Fibroblast of skin of right biceps (primary cell): ENCODE measurements at places on chromosomes 6 and 20.

GRCh38 chr6:6643398-6643797 lies 54.9 kb downstream of the LY86 start:
- no peak for DNase-seq

DNA sequence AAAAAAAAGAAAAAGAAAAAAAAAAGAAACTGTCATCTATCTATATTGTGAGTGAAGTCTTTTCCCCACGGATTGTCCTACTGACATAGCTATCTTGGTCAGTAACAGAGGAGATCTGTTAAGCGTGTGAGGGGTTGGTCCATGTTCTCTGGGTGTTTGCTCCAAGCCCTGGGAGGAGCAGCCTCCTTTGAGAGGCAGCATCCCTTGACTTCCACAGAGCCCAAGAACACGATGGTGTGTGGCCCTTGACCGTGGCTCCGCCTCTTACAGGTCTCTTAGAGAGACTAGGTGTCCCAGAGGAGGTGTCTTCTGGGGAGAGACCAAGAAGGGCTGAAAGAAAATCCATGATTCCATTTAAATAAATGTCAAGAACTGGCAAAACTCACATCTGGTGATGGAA lies 60.1 kb upstream of the GTSF1L start:
- no peak for DNase-seq

GRCh38 chr20:53124075-53124551 lies 152.0 kb downstream of the TSHZ2 start:
- no peak for DNase-seq

DNA sequence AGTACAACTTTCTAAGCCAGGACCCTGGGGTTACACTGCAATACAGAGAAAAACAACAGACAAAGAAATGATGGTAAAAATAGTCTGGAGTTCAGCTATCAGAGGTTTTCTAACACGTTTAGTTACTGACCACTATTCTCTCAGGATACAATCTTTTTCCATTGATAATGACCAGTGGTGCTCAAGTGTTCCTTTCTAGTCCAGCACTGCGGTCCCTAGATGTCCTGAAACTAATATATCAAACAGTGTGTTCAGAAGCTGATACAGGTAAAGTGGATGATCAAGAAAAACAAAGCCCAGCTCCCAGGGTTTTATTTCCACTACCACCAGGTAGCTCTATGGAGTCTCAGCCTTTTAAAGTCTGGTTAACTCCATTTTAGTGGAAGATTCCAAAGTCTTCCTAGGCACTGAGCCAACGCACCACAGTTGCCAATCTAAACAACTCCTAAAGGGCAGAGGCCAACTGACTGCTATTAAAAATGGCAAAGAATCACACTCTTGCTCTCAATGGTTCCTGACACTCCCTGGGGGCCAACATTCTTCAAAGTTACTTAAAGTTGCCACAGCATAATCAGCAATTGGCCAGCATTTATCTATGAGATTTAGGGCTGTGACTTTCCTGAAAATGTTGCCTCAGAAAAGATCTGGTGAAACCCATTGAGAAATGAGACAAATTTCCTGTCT lies 38.2 kb downstream of the DZANK1 start:
- DNase-seq: peak; percentile 8

DNA sequence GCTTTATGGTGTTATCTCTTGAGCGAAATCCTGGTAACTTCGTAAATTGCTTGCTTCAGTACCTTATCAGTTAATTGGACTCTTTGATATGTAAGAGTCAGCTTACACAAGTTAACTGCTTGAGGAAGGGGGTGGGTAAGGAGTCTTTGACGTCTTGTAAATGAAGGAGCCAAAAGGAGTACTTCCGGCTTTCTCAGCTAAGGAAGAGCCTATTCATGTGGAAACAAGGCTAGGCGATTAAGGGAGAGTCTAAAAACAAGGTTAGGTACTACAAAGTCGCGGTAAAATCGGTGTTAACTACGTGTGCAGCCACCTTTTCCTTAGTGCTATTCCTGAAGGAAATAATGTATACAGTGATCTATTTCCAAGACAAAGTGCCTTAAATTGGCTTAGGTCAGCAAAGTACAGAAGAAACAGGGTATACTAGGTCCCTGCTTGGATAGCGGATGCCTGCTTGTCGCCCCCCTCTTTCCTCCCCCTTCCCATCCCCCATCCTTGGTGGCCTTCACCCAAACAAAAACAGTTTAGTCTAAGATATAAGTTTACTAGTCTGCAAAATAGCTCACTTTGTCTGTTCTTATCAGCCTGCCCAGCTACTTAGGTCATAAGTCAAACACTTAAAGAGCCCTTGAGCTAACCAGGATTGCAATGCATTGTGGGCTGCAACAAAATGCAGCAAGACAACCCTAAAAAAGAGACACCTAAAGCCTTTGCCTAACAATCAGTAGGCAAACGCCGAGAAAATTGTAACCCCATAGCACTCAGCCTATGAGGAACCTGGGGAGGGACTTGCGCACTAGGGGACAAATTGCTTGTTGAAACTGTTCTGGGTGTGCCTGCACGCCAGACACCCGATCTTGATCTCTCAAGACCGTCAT lies 147.3 kb downstream of the TRIM27 start:
- DNase-seq: no peak

- no peak for DNase-seq
These were observed 880 bp downstream of the ADNP start for GRCh38 chr20:50930139-50930975.

DNA sequence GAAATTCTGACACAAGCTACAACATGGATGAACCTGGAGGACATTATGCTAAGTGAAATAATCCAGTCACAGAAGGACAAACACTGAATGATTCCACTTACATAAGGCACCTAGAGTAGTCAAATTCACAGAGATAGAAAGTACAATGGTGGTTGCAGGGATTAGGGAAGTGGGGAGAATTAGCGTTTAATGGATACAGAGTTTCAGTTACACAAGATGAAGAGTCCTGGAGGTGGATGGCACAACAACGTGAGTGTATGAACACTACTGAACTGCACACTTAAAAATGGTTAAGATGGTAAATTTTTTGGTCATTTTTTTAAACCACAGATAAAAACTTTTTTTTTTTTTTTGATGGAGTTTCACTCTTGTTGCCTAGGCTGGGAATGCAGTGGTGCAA lies 24.7 kb downstream of the MOCS3 start:
- DNase-seq: no peak

- DNase-seq: no peak
These were observed 3.4 kb downstream of the GMNN start for GRCh38 chr6:24778121-24778520.

DNA sequence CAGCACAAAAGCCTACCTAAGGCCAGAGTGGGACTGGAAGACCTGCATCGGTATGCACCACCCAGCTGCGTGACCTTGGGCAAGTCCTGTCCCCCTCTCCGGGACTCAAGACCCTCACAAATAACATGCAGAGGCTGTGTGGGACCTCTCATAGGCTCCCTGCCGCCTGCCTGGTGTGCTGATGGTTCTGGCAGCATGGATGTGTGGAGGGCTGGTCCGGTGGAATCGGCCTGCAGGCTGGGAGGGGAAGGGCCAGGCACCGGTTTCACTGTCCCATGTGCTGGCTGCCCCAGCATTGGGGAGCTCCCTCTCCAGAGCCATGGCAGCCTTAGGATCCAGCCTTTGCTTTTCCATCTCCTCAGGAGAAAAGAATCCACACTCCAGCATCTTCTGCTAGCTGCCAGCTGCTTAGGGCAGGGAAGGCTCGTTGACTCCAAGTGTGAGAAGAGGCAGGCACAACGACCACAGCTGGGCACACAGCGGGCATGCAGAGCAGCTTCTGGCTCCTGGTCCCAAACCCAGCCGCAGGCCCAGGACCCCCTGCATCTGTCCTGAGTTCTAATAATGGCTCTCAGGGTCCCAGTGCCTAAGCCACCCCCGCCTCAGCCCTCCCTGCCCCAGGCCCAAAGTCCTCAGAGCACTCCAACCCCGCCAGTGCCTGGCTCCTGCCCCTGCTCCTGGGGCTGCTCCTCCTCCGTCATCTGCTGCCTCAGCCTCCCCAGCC lies 32.5 kb downstream of the TFEB start:
- no peak for DNase-seq

DNA sequence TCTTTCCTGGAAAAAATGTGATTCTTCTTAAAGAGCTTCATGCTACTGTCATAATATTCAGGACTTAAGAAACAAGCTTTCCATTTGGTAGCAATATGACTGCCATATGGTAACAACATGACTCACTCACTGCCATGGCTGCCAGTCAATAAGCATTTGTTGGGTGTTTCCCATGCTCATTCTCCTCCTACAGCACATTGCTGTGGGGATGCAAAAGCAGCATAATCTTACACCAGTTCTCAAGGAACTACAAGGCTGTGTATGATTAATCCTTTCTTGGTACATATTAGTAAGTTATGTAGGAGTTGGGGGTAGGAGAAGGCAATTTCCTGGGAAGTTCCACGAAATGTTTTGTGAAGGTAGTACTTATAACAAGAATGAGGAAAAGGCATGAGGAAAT lies 76.7 kb downstream of the CEP162 start:
- DNase-seq: peak; percentile 64

DNA sequence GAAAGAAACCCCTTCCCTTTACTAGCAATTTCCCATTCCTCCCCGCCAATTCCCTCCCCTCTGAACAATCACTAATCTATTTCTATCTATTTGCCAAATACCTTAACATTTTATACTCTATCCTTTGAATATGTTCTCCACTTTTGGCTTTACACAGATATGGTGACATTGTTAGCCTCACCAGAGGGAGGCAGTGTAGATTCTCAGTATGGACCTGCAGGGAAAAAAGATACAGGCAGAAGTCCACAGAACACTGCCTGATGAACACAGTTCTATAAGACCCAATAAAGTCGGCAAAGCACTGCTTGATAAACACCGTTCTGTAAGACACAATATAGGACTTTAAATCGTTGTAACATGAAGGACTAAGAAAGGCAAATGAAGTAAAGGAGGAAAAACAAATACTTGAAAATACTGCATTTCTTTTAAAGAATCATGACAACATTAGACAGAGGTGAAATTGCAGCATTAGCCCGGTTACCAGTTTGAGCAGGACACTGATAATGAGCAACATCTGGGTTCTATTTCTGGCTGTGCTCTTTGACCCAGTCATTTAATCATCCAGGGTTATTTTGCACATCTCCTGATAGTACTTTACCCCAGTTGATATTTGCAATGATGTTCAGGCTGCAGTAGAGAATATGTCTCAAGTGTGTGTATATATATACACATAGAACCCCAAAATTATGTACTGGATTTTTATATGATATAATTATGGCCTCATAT lies 296.8 kb downstream of the UTRN start:
- DNase-seq: peak; percentile 37

DNA sequence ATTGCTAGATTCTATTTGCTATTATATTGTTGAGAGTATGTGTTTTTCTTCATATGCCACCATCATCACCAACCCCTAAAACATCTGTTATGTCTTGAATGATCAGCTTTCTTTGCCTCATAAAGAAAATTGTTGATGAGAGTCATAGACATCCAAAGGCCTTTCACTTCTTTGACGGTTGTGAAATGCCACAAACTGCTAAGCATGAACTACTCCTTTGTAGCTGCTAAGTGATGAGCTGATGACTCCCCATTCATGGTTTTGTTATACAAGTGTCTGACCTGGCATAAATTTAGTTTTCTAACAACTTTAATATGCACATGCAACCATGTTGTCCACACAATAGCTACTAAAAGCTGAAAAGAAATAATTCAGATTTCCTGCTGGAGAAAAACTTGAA lies 684 bp upstream of the MED23 start:
- DNase-seq: no peak

- peak; percentile 34 for DNase-seq
These were observed 69.3 kb upstream of the IER3 start for GRCh38 chr6:30813631-30814145.

DNA sequence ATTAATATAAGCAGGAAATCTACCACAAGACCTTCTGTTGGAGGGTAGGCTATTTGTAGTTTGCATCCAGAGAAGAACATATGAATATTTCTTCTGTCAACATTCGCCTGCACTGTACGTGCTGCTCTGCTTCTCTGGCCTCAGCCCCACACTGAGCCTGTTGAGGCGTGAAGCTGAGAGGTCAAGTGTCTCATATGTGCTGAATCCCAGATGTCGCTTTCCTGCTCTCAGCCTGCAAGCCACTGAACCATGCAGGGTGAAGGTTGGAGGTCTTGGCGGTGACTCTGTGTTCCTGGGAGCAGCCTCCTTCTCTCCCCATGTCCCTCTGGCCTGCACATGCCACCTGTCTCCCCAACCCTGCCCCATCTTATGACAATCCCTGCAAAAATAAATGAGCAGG lies 83.6 kb downstream of the TMEM170B start:
- no peak for DNase-seq

GRCh38 chr20:32352121-32352720 lies 5.9 kb upstream of the ASXL1 start:
- DNase-seq: no peak

DNA sequence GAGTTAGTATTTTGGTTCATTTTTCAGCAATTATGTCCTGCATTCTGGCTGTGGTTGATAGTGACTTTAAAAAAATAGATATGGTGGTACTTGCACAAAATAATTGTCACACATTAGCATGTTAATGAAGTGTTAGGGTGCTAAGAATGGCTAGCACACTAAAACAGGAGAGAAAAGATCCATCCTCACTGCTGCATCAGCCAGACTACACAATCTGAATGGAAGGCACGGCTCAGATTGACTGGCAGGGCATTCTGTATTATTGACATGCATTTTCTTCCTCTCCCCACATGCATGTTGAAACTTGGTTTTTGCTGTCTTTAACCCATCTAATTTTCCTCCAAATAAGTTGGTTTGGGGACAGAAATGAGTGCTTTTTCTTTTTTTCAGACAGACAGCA lies 306.3 kb downstream of the PRL start:
- no peak for DNase-seq

DNA sequence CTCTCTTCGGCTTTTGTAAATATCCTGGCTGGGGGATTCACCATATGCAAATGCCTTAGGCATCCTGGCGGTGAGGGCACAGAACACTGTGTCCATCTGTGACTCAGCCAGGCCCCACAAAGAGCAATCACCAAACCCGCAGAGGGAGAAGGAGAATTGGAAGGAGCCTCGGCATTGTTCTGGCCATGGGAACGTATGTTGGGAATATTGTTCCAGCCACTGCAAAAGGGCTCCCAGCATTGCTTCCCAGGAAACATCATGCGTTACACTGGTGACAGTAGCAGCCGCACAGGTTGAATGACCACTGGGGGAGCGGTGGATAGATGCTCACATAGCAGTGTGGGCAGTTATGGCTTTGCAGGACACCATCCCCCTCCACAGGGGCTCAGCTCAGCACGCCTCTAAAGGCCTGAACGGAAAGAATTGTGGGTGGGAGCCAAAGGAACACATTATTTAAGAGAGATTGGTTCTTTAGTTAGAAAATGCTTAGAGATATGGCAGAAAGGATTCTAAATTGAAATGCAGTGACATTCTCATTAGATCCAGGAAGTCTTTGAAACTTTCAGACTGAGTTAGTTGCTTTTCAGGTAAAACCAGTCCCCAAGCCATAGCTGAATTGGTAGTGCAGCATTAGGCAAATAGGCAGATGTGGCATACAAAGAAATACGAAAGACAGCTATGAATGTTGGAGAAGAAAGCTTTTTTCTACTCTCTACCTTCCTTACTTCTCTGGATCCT lies 104.3 kb downstream of the RNF144B start:
- no peak for DNase-seq

GRCh38 chr6:134739299-134740026 lies 210.4 kb downstream of the ALDH8A1 start:
- no peak for DNase-seq

- DNase-seq: peak; percentile 98
These were observed 142.0 kb upstream of the ZNF217 start for GRCh38 chr20:53735536-53736050.

- peak; percentile 60 for DNase-seq
These were observed 101.6 kb upstream of the TMEM30A start for GRCh38 chr6:75386050-75386770.
